Activated T-cell treated with anti-CD3 and anti-CD28 coated beads for 48 hours (primary cell): ENCODE measurements at places on chromosomes 12 and 14.

DNA sequence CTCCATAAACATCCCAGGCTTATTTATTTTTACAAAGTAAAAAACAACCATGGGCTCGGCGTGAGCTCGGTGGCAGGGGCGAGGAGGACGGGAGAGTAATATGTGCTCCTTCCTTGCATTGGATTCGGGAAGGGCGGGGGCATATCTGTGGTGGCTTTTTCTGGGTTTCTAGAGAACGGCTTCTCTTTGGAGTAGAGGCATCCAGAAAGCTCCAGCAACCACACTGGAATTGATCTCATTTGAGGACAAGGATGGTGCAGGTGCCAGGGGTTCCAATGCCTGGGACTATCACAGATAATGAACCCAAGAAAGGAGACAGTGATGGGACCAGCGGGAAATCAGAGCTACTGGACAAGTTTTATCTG is 18.9 kb downstream of the ADGRD1 start:
- no peak for DNase-seq

DNA sequence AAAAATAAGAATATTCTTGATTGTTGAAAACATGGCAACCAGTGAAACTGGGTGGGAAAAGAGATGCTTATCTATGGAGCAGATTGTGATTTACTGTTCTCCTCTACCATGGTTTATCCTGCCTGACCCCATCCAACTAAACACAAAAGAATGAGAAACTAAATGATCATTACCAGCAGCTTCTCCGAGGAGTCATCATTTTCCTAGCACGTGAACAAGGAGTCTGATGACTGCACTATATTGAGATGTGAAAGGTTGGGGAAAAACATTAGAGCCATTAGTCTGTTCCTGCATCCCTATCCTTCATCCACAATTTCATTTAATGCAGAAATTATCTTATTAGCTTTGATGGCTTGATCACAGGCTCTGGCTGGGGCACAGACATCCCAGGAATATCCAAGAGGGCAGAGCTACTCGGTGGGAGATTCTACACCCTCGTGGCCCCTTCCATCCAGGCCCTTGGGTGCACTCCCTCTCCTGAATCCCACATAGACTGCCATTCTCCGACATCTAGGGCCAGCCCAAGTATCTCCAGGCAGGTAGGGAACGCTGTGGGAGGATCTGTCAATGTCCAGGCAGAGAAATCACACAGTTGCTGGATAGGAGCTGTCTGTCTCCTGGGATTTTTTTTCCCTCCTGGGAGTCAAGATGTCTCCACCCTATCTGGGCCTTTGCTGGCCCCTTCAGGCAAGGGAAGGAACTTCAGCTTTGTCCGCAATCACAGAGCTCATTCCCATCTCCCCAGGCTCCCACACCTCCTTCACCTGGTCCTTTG is 43.3 kb upstream of the DHRS4 start:
- peak; percentile 7 for DNase-seq

- DNase-seq = no peak
Observed at GRCh38 chr12:51941011-51941581, 10.4 kb upstream of the ACVR1B start.

DNA sequence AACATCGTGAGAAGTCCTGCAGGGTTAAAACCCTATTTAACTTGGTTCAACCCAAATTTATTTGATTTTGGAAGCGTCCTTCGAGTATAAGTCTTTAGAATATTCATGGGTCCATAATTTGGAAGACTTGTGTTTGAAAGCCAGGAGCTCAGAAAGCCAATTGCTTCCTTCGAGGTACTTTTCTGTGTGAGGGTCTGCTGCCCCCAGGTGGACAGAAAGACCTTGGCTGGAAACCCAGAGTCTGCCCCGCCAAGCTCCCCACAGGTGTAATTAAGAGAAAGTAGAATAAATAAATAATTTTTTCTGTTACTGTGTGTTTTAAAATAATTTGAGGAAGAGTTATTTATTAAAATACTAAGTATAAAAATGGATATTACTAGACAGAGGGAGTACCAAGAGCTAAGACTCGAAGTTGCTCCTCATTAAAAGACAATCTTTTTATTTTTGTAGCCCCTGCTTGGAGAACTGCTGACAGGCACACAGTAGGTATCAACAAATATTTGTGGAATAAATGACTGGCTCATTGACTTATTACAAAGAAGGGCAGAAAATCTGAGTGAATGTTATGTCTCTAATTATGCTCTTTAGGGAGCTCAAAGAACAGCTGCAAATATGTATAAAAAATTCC is 105.8 kb downstream of the PAH start:
- DNase-seq = no peak

GRCh38 chr14:90096566-90096965 is 34.8 kb downstream of the KCNK13 start:
- no peak for DNase-seq

DNA sequence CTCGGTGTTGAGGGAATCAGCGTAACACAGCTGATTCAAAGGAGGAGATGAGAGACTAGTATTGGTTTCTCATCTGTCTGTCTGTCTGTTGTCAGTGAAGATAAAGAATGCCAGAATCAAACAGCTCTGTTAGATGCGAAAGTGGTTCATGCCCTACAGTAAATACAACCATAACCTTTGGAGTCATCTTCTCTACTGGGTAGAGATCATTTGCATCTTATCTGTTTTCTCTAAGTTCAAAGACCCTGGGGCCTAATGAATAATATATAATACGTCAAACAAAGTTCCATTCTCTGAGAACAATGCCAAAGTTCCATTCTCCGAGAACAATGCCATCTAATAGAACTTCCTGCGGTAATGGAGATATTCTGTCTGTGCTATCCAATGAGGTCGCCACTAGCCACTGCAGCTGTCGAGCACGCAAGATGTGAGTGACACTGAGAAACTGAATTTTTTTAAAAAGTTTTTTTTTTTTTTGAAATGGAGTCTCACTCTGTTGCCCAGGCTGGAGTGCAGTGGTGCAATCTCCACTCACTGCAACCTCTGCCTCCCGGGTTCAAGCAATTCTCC is 6.6 kb downstream of the IL31 start:
- DNase-seq = no peak

GRCh38 chr14:59028476-59029202 is 159.8 kb upstream of the DAAM1 start:
- peak; percentile 17 for DNase-seq

- DNase-seq = no peak
Observed at GRCh38 chr14:28769276-28769880, 2.8 kb downstream of the FOXG1 start.

GRCh38 chr12:106226884-106227640 is 20.8 kb downstream of the CKAP4 start:
- no peak for DNase-seq

DNA sequence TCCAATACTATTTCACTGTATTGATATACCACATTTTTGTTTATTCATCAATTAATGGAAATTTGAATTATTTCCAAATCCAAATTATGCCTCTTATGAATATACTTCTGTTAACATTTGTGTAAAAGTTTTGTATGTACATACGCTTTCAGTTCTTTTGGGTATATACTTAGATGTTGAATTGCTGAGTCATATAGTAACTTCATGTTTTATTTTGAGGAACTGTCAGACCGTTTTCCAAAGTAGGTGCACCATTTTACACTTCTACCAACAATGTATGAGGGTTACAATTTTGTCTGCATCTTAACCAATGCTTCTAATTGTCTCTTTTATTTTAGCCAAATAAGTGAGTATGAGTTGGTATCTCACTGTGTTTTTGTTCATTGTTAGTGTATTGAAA is 10.2 kb upstream of the CCER1 start:
- DNase-seq = no peak

DNA sequence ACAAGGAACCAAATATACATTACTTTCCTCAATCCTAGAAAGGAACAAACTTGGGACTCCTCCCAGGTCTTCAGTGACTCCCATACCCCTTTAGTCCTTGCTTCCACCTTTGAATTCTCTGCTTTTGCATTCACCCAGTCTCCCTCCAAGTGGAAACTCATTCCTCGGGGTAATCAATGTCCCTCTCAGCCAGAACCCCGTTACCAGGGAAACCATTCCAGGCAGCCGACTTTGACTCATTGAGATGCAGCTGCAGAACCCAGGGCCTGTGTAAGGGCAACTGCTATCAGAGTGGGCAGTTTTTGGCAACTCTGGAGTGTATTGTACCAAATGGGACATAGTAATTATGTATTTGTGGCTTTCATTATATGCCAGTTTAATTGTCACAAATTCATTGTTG is 186.2 kb downstream of the NRXN3 start:
- no peak for DNase-seq

DNA sequence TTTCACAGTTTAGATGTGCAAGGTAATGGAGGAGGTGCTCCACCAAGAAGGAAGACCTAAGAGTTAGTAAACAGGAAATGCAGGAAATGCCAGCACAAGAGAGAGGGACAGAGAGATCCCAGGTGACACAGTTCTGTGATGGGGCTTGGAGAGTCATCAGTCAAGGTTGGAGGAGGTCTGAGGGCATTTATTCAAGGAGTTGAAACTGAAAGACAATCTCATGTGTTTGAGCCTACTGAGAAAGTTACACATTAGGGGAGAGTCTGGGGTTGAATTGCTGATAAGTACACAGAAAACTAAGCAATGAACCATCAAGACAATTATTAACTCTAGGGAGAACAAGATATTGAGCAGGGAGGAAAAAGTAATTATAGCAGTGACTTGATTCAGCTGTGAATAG is 138.5 kb downstream of the ANO6 start:
- DNase-seq = no peak

DNA sequence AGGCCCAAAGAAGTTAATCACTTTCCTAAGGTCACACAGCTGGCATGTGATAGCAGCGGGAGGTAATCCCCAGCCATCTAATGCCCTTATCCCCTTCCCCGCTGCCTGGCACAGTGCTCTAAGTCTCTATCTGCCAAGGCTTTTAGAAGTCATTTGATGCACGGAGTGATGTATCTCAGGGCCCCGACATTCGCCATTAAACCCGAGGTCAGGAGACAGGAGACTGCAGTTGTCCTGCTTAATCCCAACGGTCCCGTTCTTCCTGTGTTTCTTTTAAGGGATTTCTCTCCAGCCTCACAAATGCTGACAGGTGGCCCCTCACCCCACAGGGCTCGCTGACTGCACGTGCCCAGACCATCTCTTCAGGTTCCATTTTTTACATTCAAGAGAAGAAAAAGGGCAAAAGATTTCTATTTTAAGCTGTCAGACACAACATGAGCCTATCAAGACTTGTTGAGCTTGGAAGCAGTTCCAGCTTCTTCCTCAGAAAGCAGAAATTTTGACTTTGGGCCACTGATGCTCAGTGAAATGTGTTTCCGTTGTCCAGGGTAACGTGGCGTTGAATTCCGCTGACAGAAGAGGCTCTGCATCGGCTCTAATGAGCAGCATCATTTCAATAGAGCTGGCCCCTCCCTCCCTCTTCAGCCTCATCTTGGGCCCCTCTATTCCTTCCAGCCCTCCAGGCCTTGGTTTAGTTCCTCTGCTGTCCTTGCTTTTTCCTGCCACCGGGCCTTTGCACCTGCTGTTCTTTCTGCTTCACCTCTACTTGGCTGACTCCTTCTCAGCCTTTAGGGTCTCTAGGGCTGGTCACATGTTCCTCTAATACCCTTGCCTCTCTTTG is 171.5 kb downstream of the CHST11 start:
- no peak for DNase-seq

GRCh38 chr14:52253503-52253902 is 14.0 kb upstream of the PTGDR start:
- DNase-seq = no peak

DNA sequence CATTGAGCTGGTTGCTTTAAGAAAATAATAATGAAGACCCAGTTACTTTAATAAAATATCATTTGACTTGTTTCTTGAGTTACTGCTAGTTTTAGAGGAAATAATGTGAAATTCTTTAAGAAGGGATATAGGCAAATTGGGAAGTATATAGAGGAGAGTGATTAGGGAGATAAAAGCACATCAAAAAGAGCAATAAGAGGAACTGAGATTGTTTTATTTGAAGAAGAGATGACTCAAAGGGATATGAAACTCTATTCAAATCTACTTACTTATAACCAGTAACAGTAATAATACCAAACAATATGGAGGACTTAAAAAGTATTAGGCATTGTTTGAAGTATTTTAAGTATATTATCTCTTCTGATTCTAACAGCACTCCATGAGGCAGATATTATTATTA is 37.1 kb downstream of the LRRK2 start:
- no peak for DNase-seq

DNA sequence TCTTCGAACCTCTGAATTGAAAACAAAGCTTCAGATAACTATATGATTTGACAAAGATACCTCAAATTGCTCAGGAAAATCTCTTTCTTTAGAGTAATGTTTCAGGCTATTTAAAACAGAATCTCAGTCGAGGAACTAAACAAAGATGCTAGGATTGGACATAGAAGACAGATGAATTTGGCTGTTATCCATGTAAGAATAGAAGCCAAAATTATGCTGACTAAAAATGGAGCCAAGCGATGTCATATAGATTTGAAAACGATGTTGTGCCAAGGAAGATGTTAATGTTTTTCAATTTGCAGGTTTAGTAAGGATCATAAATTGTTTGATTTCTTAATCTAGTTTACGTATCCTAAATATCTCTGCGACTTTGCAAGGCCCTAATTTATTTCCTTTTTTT is 295.9 kb downstream of the FOXG1 start:
- no peak for DNase-seq

- no peak for DNase-seq
Observed at GRCh38 chr12:92094751-92095161, 50.9 kb downstream of the BTG1 start.

- no peak for DNase-seq
Observed at GRCh38 chr12:127396734-127397133, 870.2 kb upstream of the TMEM132C start.

GRCh38 chr12:68844318-68844745 is 36.4 kb downstream of the MDM2 start:
- DNase-seq = no peak

DNA sequence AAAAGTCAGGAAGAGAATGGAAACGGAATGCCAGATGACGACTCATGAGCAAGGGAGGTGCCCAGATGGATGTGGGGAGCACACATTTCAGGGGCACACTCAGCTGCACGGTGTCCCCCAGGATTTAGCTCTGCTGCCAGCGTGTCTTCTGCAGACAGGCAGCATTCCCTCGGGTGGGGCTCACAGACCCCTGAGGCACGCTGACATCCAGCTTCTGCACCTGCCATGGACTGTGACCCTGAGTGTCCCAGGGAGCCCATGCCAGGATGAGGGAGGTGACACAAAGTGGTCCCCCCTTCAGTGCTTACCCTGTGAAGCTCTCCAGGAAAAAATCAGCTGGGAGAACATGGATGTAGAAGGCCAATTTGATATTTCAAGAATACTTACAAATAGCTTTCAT is 84.2 kb downstream of the PIWIL1 start:
- DNase-seq = no peak

DNA sequence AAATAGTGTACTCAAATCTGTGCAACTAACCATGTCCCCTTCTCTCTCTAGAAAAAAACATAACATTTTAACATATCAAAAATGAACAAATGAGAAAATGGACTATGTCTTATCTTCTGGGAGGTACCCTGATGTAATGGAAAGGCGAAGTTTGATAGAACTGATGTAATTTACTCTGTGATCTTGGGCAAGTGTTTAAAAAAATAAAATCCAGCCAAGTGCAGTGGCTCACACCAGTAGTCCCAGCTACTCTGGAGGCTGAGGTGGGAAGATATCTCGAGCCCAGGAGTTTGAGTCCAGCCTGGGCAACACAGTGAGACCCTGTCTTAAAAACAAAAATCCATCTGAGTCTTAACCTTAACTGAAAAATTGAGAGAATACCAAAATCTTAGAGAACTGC is 35.8 kb upstream of the CFL2 start:
- no peak for DNase-seq

- DNase-seq = no peak
Observed at GRCh38 chr14:79841433-79841832, 369.9 kb downstream of the DIO2 start.

- no peak for DNase-seq
Observed at GRCh38 chr12:5586201-5586600, 154.3 kb downstream of the NTF3 start.
